Activated CD4-positive, alpha-beta T cell treated with anti-CD3 and anti-CD28 coated beads, Interleukin-2, amount 50 U/mL, for 48 hours (primary cell): ENCODE measurements at places on chromosomes 4 and X.
A peak's percentile ranks its signal among the peaks of the same experiment; 100 is the strongest.

DNA sequence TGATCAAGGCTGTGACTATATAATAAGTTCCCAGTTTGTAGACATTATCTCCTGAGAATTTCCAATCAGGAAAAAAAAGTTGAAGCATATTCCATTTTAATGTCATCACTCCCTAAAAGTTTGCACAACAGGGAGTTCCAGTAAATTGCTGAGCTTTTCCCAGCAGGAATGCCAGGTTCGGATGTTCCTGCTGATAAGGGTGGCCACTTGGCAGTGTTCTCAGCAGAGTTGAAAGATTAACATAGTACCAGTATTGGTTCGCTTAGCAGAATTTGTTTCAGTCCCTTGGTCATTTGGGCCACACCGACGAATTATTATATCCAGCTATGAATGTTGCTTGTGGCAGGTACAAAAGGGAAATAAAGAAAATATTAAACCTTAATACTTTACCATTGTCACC is 5.2 kb upstream of the CXCL2 start:
- no peak for DNase-seq

- DNase-seq = no peak
Measured at GRCh38 chr4:177322266-177322665, 12.6 kb downstream of the NEIL3 start.

DNA sequence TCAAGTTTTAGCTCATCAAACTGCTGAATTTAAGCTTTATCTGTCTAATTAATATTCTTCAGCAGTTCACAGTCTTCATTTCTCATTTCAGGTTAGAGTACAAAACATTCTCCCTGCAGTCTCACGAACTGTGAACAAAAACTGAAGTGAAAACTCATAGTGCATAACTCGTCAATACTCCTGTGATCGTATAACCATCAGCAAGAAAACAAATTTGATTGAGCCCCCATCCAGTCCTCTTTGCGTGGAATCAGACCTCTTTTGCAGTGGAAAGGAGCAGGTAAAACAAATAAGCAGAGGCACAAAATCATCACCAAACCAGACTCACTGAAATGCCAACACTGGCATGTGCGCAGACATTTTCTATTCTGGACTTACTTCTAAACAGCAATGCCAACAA is 12.7 kb downstream of the ADAM29 start:
- no peak for DNase-seq

DNA sequence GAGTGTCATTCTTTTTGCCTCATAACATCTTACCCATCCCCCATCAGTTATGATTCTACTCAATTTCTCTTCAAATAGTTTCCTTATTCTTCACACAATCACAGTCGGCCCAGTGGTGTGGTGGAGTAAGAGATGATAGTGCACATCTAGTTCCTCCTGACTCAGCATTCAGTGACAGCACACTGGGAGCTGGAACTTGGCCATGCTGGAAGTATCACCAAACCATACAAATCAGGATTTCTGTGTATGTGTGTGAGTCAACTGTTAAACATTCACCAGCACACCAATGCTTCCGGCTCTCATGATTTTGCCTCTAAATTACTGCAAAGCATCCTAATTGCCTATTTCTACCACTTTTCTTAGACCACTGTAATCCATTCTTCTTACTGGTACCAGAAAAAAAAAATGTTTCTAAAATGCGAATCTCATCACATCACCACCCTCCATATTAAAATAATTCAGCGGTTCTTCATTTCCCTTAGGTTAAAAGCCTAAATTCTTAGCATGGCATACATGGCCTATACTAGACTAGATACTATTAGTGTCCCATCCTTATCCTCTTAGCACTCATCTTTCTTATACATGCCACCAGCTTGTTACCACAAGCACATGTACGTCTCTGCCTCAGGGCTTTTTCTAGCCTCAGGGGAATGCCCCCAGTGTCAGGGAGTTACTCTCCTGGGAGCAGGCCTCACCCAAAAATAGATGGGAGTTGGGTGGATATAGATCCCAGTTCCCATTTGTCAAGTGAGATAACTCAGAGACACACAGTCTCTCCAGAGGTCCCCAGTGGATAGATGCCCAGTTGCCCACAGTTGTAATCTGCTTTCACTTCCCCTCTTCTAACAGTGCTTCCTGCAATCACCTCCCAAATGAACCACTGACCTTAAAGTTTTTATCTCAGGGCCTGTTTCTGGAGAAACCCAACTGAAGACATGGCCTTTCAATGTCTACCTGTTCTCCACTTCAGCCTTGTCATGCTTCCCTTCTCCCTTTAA is 49.2 kb upstream of the DDX53 start:
- no peak for DNase-seq

DNA sequence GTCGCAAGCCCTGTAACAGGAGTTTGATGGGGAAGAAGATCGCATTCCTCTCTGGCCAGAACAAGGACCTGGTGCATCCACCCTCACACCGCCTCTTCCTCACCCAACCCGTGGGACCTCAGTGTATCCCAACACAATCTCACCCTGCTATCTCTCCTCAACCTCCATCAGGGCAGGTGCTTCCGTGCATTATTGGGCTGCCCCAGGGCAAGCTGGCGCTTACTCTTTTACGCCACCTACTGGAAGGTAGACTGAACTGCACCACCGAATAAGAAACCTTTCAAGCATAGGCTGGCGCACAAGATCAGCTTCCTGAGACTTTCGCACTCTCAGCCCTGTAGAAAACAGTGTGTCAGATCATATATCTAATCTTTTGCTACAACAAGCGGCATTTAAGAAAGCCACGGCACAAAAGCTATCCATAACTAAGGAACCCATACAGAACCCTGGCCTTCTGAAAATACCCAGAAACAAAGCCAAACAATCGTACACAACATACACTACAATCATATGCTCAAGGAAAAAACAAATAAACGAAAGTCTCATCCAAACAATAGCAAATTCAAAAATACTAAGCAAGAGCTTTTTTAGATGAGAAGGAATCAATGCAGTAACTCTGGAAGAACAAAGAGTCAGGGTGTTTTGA is 209.3 kb downstream of the UGT8 start:
- DNase-seq = peak; percentile 10

DNA sequence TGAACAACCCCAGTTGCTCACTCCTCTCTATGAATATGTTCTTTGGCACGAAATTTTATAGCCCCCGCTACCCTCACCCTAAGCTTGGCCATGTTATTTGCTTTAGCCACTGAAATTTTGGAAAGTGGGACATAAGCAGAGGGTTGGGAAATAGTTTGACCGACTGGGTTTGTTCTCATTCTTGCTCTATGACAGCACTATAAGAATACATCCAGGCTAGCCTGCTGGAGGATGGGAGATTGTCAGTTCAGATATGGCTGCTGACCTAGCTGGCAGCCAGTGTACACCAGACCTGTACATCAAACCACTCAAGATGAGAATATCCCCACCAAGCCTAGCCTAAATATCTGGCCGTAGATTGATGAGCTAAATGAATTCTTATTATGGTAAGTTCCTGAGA is 298.1 kb downstream of the PDGFC start:
- no peak for DNase-seq

DNA sequence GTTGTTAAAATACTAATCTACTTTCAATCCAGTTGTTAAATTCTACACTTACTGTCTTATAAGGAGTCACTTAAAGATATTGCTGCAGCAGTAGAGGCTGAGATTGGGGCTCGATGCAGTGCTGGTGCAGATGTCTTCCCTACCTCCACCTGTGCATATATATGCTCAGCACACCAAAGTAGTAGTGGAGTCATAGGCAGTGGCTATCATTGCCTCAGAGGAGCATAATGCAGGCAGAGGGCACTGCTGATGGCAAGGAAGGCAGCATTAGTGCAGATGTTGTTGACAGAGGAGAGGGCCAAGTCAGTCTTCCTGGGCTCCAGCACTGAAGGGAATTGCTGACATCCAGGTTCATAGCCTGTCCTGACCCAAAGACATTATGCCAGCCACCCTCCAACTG is 35.1 kb downstream of the INPP4B start:
- no peak for DNase-seq

GRCh38 chr4:105170711-105171110 is 24.0 kb downstream of the TET2 start:
- DNase-seq = no peak

DNA sequence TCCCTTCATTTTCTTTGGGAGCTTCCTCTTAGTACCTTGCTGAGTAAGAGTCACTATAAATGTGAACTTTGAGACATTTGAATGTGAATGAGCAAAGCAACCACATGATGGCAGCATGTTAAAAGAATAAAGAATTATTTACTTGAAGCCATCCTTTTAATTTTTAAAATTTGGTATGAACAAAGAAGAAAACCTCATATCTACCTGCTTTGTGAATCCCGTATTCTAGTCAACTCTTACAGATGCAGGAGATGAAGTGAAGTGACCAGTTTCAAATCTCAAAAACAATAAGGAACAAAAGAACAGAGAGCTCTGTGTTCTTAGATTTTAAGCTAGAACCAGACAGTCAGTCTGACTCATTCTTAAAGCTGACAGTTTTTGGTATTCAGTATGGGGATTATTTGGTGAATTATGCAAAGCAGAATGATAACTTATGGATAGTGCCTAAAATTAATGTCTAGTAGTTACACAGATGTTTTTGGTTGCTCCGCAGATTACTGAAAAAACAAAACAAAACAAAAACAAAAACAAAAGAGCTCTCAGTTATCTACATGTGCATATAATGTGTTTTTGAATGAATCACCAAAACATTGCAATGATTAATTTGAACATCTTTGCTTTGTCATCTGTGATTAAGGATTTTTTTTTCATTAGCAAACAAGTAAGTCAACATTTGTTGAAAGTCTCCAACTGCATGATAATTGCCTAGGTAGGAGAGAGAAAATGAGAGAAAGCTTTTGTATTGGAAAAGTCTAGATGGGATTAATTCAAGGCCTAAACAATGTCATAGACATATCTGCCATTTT is 48.2 kb upstream of the H2AZ1 start:
- DNase-seq = no peak

DNA sequence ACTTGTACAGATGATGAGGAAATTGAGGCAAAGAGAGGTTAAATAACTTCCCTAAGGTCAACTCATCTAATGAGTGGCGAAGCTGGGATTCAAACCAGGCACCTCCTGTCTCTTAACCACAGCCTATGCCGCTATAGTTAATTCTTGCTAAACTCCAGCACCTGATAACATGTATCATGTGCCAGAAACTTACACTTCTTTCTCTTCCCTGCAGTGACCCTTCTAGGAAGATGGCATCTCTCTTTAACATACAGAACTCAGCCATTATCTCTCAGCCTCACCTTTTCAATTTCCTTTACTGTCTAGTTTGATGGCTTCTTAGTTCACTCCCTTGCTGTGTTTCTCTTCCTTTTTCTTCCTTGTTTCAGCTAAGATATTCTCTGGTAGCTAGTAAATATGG is 2.5 kb downstream of the VBP1 start:
- no peak for DNase-seq

DNA sequence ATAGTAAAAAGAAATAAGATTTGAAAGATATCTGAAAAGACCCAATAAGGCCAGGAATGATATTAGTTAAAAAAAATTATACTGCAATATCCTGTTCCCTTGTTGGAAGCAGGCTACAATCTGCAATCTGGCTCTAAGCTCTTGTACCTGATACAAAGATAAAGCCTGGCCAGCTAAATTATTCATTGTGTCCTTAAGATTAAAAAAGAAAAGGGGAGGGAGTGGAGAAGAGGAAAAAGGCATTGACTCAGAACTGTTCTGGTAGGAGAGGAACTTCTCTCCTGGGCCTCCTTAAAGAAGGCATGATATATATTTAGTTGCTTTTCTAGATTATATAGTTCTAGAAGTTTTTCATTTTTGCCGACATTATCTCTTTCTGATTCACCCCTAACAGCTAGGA is 46.7 kb downstream of the IRF2 start:
- DNase-seq = no peak

DNA sequence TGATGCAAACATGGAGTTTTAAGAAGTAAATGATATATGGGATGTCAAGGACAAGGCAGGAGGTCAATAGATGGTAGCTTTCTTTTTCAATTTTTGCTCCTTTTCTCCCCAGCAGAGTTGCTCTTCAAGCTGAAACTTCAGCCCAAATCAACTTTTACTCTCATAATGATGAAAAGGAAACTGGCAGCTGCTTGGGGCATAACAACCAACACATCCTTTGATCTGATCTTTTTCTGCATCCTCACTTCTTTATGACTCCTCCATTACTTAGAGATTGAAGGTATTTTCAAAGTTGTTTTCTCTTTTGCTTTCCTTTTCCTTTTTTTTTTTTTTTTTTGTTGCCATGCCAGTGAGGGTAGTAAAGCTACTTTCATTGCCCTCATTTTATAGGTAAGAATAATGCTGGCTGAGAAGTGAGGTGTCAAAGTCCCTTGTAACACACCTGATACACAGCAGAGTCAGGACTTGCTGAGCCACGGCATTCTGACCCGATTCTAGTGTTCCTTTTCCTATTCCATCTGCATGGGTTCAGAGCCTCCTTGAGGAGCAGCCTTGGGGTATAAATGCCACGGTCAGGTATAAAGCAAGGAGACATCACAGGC is 26.9 kb downstream of the SLC2A9 start:
- DNase-seq = no peak

DNA sequence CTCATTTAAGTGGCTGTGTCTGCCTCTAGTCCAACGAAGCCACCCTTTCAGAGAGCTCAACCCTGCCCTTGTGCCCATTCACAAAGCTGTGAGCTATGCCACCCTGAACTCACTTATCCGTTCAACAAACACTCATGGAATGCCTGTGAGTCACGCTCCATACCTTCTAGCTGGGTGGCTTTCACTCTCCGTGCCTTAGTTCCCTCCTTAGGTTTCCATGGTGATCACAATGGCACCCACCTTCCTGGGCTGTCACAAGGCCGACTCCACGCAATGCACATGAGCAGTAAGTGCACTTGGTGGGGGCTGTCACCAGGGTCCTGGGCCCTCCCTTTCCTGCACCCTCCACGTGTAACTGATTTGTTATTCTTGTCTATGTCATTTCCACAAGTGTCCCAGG is 37.2 kb upstream of the PPP2R2C start:
- DNase-seq = no peak

DNA sequence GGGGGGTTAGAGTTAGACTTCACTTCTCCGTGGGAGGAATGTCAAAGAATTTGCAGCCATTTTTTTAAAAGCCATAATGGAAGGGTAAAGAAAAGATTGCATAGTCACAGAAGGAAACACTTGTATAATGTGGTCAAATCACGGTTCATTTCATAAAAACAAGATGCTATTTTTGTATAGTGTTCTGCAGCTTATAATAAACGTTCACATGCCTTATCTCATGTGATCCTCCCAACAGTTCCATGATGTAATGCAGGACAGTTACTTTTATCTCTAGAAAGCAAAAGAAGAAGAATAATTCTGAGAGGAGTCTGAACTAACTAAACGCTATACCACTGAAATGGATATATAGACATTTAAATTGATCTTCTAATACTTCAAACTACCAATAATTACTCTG is 71.3 kb upstream of the CAMK2D start:
- DNase-seq = no peak

- DNase-seq = no peak
Measured at GRCh38 chrX:16997313-16997712, 50.9 kb downstream of the REPS2 start.

GRCh38 chr4:99630857-99631360 is 26.7 kb downstream of the C4orf54 start:
- no peak for DNase-seq

- no peak for DNase-seq
Measured at GRCh38 chr4:76639288-76639687, 204.3 kb downstream of the SHROOM3 start.

GRCh38 chr4:56723201-56723605 is 42.1 kb upstream of the HOPX start:
- peak; percentile 63 for DNase-seq
